ENCODE measurements at places on chromosomes 2 and 18.

DNA sequence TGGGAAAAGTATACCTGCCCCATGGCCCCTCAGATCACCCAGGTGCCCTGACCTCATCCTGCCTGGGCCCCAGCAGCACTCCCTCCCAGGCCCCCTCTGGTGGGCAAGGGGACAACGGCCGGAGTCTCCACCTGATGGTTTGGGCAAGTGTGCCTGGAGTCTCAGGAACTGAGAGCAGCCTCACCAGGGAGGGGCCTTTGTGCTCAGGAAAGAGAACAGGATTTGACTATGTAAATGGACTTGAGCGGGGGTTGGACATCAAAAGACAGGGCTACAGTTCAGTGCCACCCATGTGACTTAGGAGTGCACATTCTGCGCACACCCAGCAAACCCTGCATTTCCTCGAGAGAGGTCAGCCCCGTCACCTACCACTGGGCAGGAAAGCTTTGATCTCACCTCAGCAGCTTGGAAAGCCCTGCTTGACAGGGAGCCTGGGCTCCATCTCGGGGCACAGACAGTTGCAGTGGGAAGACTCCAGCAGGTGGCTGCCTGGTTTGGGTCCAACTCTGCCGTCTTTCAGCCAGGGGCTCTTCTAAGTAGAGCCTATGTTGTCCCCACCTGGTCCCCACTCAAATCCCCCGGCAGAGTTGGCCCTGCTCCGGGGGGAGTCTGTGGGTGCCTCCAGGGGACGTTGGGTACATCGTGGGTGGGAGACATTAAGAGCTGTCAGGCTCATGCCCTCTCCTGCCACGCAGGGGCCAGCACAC is 3.3 kb downstream of the INPP5D start:
- no peak for DNase-seq

- no peak for DNase-seq
Measured at GRCh38 chr18:22228976-22229375, 59.6 kb downstream of the GATA6 start.

- no peak for DNase-seq
Measured at GRCh38 chr2:226716126-226716525, 83.5 kb downstream of the IRS1 start.

DNA sequence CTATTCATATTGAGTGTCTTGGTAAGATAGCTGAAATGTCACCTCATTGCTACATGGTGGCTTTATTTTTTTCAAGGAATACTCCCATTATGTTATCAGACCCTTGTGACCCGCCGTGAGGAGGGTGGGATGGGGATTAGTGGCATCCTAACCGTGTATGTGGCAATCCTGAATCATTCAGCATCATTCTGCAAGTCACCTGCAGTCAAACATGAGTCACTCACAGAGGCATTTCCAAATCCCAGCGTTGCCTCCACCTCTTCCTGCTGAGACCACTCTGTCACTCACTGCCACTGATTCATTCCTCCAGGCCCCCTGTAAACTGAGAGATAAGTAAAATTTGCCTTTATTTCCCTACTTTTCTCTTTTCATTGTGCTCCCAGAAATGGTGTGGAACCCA is 307.4 kb upstream of the KLHL29 start:
- DNase-seq: no peak

DNA sequence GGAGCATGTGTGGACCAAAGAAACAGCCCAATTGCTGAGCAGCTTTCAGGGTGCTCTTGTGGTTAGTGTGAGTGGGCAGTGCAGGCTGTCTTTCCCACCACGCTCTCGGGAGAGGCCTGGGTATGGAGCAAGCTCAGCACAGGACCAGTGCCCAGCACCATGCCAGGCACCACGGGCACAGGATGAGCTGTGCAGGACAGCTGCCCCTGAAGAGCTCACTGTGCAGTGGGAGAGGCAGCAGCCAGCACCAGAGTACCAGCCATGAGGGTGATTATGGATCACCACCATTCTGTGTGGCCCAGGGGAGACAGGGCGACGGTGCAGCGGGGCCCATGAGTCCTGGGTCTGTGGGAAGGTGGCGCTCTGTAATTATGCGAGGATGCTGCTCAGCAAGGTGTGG is 29.7 kb upstream of the FAHD2A start:
- no peak for DNase-seq

- DNase-seq: no peak
Measured at GRCh38 chr2:113178891-113179290, 5.1 kb downstream of the PSD4 start.

DNA sequence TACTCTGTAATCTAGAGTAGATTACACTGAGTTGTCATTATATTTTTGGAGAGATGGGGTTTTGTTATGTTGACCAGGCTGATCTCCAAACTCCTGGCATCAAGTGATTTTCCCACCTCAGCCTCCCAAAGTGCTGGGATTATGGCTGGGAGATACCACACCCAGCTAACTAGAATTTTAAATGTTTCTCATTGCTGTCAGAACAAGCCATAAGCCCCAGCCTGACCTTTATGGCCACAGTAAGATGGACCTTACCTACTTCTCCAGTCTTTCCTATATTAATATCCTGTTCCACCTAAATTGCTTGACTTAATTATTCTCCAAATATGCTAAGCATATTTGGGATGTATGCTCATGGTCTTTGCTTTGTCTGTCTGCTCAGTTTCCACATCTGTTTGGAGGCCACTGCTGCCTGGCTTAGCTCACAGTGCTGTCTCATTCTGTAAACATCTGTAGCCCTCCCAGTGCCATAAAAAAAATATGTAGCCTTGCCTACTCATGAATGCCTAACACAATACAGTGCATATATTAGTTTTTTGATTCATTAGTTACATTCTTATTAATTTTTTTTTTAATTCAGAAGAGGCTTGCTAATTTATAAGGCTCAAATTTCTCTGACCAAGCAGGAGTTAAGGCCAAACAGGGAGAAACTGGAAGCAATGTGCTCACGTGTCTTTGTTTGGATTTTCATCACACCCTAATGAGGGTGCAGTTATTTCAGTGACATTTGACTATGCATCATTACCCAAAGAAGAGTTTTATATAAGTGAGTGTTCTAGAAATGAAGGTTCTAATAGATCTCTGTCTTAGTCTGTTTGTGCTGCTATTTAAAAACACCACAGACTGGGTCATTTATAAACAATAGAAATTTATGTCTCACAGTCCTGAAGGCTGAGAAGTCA is 45.3 kb upstream of the PSME4 start:
- DNase-seq: no peak

DNA sequence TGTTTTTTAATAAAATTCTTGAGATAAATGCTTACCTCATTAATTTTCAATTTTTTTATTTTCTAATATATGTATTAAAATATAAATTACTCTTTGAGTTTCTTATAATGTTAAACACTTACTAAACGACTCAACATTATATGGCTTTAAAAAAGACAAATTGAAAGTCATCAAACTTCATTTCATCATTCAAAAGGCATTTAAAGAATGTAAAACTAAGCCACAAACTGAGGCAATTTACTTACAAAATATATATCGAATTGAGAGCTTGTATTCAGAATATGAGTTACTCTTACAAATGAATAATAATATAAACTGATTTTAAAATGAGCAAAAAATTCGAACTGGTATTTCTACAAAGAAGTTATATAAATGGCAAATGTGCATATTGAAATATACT is 1262.2 kb upstream of the PIK3C3 start:
- no peak for DNase-seq

GRCh38 chr2:107235491-107236254 is 349.7 kb upstream of the ST6GAL2 start:
- DNase-seq: no peak

DNA sequence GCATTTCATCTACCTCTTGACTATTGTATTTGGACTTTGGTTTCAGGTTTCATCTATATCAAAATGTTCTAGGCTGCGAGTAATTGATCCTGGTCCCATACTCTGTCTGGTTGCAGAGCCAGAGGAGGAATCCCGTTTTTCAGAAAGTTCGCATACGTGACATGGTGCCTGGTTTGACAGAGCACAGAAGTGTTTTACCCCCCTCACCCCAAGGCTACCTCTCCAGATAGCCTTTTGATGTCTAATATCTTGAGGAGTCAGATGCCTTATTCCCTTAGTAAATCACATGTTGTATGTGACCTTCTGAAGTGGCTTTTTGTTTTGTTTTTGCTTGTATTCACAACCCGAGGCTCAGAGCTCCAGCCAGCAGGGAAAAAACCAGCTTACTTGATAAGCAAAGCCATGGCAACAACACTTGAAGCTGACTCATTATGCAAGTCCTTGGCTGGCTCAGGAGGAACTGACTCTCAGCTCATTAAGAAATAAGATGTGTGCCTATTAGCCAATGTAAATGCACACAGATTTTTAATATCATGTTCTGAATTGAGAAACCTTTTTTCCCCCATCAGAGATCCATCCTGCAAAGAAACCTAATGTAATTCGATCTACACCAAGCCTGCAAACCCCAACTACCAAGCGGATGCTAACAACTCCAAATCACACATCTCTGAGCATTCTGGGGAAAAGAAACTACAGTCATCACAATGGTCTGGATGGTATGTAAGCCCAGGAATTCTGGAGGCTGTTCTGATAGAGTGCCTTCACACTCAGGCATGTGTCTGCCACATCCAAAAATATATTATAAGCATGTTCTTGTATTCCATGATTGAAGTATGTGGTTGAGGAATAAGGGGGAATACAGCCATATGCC is 41.4 kb downstream of the OXER1 start:
- DNase-seq: no peak

DNA sequence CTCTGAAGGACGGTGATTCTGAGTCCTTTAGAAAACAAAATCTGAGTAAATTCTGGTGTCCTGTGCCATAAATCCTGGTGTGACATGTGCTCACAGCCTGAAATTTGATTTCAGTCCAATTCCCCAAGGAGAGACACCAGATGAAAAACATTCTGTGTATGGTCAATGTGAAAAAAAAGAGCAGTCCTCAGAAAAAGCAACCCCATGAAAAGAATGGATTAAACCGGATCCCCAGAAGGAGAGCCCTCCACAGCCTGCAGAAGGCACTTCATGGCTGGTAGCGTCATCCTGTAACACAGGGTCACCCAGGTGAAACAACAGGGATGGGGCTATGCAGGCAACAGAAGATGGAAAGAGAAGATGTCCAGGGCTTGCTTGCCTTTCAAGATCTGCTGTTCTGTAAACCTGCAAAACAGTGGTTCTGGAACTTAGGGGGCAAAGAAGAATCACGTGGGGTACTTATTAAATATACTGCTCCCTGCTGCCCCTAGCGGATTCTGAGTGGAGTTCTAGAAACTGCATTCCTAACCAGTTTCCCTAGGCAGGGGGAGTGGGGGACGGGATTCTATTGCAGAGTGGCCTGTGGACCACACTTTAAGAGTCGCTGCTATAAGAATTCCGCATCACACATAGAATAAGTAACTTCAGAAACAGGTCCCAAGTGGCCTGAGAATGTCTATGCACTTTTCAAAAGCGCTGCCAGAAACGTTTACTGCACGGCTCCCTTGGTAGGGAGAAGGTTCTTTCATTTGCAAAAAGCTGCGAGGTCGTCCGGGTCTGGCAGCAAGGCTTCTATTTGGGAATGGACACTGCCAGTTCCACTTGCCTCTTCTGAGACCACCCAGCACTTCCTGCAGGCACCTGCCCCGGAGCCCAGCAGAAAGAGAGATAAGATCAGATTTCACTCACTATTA is 118.9 kb upstream of the ARL5A start:
- no peak for DNase-seq

DNA sequence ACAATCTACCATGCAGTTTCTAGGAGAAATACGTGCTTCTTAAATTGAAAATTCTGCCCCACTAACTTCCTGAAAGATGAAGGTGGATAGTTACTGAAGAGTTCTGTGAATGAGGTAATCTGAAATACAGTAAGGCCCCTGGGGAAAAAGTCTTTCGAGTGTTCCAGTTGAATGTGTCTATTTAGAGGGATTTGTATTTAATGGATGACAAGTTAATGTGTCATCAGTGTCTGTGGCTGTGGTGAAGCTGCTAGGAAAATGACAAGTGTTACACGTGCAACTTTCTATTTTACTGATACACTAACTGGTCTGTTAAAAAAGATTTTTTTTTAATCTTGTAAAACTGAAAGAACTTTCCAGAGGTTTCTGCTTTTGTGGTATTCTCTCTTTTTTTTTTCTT is 384.6 kb downstream of the STK39 start:
- DNase-seq: no peak

DNA sequence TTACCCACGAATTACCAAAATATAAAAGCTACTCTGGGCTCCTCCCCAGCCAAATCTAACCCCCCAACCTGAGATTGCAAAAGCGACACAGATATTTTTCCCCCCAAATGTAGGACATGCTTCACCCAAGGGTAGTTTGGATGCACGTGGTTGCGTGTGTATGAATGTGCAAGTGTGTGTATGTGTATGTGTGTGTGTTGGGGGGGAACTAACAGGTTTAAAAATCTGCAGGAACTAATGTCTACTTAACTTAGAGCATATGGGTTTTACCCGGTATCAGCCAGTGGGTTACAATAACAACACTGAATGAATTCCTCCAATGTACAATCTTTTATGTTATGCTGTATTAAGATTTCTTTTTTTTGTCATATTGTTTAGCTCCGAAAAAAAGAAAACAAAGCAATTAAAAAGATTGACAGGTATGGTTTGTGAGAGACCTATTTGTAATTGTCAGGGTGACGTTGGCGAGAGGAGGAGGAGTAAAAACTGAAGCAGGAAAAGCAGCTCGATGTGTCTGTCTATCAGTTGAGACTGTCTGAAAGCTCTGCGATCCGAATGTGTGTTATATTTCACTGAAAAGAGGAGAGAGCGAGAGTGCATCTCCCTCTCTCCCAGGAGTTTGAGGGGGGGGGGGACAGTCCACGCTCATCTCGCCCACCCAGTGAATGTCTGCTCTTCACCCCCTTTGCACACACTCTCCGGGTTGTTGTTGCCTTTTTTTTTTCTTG is at the start of gene TSHZ1:
TSHZ1 (plus strand) TSS at position 524 of the 728 bp plus-strand sequence. CDS start 1,080 bp downstream, outside the sequence.
- no peak for DNase-seq

GRCh38 chr2:226971084-226971483 is 135.2 kb downstream of the RHBDD1 start:
- DNase-seq: no peak

DNA sequence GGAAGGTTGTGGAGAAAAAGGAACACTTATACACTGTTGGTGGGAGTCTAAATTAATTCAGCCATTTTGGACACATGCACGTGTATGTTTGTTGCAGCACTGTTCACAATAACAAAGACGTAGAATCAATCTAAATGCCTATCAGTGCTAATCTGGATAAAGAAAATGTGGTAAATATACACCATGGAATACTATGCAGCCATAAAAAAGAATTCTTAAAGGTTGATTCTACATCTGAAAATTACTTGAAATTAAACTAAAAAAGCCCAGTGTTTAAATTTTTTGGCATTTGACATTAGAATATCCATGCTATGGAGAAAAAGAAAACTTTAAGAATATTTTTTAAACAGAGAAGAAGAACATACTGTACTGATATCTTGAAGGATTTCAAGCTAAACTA is 84.0 kb downstream of the BMPR2 start:
- no peak for DNase-seq
